ENCODE measurements at places on chromosomes 13 and 19. TPM values are rescaled to one million over a fixed set of nuclear protein-coding genes. Genes with fewer than 3 reads are reported as not detected.

- H3K4me3 ChIP-seq, result no peak overlapping the region
- H3K4me1 ChIP-seq, result peaks cover 8% of the 10 kb centered on the region
- H3K36me3 ChIP-seq, result peaks cover 97% of the 10 kb centered on the region
Observed at GRCh38 chr19:55230780-55231179, 2.2 kb upstream of the TMEM86B start.

- no peak overlapping the region for H3K4me3 ChIP-seq
- no peaks in the 10 kb centered on the region for H3K36me3 ChIP-seq
- H3K4me1 ChIP-seq, result no peaks in the 10 kb centered on the region
- no peak for DNase-seq
Observed at GRCh38 chr13:67943116-67943515, 713.0 kb upstream of the PCDH9 start.

DNA sequence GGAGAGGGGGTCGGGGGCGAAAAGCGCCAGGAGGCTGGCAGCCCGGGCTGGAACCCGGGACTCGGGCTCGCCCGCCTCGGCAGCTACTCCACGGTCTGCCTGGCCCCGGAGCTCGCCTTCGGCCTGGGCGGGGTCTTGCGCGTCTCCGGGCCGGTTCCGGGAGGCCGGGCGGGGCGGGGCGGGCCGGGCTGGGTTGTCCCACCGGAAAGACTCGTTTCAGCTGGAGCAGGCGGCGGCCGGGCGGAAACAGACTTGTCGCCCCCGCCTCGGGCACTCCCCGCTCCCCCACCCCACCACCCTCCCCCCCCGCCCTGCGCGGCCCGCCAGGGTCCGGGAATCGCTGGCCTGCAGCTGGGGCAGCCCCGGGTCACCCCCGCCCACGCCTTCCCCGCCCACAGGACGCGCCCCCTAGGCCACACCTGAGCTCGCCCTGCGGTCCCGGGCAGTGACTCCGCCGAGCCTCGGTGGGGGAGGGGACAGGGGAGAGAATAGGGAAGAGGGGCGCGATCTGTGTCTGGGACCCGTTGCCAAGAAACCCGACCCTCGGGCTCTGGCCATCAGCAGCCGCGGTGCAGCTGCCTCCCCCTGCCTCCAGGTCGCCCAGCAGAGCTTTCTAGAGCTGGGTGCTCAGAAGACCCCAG lies 109.4 kb downstream of the KCTD15 start:
- peaks cover 21% of the 10 kb centered on the region for H3K27me3 ChIP-seq
- H3K4me3 ChIP-seq, result peak overlapping the region; percentile 56
- no peaks in the 10 kb centered on the region for H3K36me3 ChIP-seq
- no peak for DNase-seq
- peak overlapping the region; percentile 26 for H3K27ac ChIP-seq
- H3K4me1 ChIP-seq, result peaks cover 21% of the 10 kb centered on the region

GRCh38 chr13:39490136-39490535 lies 112.9 kb downstream of the LHFPL6 start:
- no peak overlapping the region for H3K4me3 ChIP-seq
- no peak overlapping the region for H3K27ac ChIP-seq
- no peaks in the 10 kb centered on the region for H3K36me3 ChIP-seq
- no peak for DNase-seq
- H3K27me3 ChIP-seq, result no peaks in the 10 kb centered on the region

- no peaks in the 10 kb centered on the region for H3K4me1 ChIP-seq
- no peaks in the 10 kb centered on the region for H3K36me3 ChIP-seq
Observed at GRCh38 chr13:105050686-105051085, 1484.8 kb downstream of the EFNB2 start.

- no peak overlapping the region for H3K4me3 ChIP-seq
- peaks cover 59% of the 10 kb centered on the region for H3K36me3 ChIP-seq
- H3K4me1 ChIP-seq, result peaks cover 34% of the 10 kb centered on the region
- H3K27me3 ChIP-seq, result no peaks in the 10 kb centered on the region
- peak overlapping the region; percentile 62 for H3K27ac ChIP-seq
Observed at GRCh38 chr19:40741527-40742390, 8.5 kb downstream of the ACTMAP start.

- no peaks in the 10 kb centered on the region for H3K27me3 ChIP-seq
- peaks cover under 1% of the 10 kb centered on the region for H3K36me3 ChIP-seq
- no peak overlapping the region for H3K27ac ChIP-seq
- no peaks in the 10 kb centered on the region for H3K4me1 ChIP-seq
Observed at GRCh38 chr19:7272856-7273578, 21.2 kb downstream of the INSR start.

Gene ELSPBP1
- not detected for total RNA-seq

Gene COL4A1
- total RNA-seq, result 383 TPM

Gene APC2
- total RNA-seq, result 1.8 TPM

Gene SIGLEC10
- 2.9 TPM for total RNA-seq

Gene EML2
- 12.0 TPM for total RNA-seq

Gene GFY
- not detected for total RNA-seq
